ENCODE measurements at places on chromosomes 5 and 9.
A peak's percentile ranks its signal among the peaks of the same experiment; 100 is the strongest.

DNA sequence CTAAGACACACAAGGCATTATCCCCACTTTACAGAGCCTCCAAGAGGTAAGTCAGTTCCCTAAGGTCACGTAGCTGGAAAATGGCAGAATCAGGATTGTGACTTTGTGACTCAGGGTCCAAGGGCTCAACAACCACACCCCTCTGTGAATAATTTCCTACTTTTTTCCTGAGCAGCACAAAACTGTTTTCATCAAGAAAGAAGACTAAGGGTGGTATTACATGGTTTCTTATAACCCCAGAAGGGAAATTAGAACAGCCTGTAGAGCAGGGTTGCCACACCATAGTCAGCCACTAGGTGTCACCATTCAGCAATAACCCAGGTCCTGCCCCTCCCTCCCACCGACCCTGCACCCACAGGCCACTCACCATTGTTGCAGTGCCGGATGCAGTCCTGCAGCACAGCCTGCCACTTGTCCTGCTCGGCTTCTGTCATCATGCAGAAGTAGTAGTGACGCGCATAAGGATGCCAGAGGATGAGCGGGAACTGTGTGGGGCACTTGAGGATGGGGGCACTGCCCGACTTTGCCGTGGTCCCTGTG is 72.1 kb downstream of the LRSAM1 start:
- peak; percentile 49 for DNase-seq

- DNase-seq: peak; percentile 51
These were observed 111.8 kb downstream of the MARCHF3 start for GRCh38 chr5:126918615-126918957.

- peak; percentile 14 for DNase-seq
These were observed 574.7 kb downstream of the TLE4 start for GRCh38 chr9:80146466-80146865.

DNA sequence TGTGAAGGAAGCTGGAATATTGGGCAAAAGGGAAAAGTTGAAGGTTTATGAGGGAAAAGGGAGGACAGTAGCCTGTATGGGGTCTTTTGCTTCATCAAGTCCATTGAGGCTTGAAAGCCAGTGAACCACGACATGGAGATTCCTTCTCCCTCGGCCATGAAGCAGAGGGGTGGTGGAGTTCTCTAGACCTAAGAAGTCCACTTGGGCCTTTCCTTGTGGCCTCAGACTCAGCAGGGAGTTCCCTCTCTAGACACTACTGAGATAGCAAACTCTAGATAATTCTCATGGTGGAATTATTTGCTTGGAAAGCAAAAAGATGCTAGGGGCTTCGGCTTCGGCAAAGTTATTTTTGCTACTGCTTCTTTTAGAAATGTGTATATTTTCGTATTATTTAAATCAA is 78.5 kb downstream of the FOXD1 start:
- DNase-seq: peak; percentile 39

- DNase-seq: no peak
These were observed 240.3 kb upstream of the GAS1 start for GRCh38 chr9:87187656-87188055.

GRCh38 chr9:86519066-86519615 is 164.9 kb upstream of the TUT7 start:
- DNase-seq: peak; percentile 21

GRCh38 chr9:88312517-88313103 is 75.6 kb upstream of the SPIN1 start:
- DNase-seq: no peak

- no peak for DNase-seq
These were observed 49.1 kb upstream of the GADD45G start for GRCh38 chr9:89555451-89556375.

- peak; percentile 79 for DNase-seq
These were observed 51.0 kb downstream of the HABP4 start for GRCh38 chr9:96500696-96501632.

GRCh38 chr9:124010303-124010664 is 1.3 kb upstream of the LHX2 start:
- no peak for DNase-seq

DNA sequence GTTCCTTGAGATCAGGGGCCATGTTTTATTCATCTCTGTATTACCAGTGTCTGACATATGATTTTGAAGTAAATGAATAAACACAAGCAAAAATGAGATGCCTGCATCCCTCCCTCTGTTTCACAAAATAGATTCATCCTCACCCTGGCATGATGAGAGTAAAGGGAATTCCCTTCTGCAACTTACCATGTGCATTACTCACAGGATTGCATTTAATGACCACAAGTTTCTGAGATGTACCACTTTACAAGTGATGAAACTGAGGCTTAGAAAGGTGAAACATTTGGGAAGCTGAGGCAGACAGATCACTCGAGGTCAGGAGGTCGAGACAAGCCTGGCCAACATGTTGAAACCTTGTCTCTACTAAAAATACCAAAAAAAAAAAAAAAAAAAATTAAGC is 74.2 kb upstream of the TNFSF8 start:
- DNase-seq: peak; percentile 61

DNA sequence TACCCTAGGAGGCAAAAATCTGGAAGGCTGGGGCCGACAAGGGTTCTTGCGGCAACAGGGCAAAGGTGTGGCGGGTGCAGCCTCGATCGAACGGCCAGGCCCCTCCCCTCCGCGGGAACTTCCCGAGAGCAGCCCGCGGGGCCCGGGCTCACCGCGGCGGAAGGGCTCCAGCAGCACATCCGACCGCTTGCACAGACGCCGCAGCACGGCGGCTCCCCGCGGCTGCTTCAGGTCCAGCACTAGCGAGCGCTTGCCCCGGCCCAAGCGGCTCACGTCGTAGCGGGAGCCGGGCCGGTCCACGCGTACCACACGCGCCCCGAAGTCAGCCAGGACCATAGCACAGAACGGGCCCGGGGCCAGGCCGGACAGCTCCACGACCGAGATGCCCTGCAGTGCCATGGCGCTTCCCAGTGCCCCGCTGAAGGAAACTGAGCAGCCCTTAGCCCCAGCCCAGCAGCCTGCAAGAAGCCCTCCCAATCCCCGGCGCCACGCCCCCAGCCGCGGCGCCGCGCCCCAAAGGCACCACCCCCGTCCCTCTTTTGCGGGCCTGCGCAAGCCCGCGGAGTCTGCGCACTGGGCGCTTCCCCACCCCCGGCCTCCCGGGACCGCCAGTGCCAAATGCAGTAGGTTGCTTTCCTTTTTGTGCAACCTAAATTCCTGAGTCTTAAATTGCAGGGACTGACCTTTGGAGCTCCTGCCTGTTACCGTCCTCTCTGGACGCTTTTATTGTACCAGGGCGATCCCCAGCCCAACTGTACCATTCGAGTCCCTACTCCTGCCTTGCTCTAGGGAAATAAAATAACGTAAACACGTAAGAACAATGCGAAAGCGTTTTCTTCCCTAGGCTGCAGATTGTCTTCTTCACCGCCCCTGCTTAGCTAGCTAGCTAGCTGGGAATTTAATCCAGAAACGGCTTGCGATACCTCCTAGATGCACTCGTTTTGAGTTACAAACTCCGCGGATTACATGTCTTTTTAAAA is at the start of gene AMACR:
AMACR (minus strand) TSS at position 430 of the 980 bp plus-strand sequence; CDS start at position 399, 31 bp downstream.
- DNase-seq: peak; percentile 95

DNA sequence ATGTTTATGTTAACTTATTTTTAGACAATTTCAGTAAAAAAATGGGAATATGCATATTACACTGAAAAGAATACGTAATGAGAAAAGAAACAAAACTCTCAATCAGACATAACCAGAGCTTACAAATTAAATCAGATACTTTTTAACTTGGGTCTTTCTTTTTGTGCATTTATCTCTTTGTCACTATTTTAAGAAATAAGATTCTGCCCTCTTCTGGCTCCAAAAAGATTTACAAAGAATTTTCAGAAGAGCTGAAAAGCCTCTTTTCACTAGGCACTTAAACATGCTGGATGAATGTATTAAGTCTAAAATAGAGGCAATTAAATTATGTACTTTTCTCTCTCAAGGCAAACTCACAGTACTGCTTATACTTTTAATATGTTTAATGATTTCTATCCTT is 55.5 kb downstream of the CEP120 start:
- peak; percentile 44 for DNase-seq

DNA sequence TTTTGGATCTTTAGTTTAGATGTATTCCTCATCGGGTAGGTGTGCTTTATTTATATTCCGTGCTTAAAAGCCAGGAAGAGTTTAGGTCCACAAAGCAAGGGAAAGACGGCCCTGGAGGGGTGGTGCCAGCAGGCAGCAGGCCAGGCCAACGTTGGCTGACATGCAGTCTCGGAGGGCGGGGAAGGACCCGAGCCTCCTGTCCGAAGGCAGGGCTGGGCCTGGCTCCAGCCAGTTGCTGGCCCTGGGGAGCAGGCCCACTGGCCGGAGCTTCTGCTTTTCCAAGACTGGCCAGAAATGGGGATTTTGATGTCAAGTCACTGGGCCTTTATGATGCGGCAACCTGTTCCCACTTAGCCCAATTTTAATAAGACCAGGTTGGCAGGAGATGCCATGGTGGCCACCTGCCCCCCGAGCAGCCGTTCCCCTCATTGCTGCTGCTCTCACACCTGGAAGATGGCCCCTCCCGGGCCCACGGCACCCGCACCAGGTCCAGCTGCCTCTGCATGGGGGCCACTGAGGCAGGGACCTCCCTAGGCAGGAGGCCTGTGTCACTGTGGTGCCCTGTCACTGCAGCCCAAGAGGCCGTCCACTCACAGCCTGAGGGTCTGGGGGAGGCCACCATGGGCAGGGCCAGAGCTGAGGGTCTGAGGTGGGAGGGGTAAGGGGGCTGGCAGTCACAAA is 23.2 kb downstream of the LPCAT1 start:
- DNase-seq: no peak

DNA sequence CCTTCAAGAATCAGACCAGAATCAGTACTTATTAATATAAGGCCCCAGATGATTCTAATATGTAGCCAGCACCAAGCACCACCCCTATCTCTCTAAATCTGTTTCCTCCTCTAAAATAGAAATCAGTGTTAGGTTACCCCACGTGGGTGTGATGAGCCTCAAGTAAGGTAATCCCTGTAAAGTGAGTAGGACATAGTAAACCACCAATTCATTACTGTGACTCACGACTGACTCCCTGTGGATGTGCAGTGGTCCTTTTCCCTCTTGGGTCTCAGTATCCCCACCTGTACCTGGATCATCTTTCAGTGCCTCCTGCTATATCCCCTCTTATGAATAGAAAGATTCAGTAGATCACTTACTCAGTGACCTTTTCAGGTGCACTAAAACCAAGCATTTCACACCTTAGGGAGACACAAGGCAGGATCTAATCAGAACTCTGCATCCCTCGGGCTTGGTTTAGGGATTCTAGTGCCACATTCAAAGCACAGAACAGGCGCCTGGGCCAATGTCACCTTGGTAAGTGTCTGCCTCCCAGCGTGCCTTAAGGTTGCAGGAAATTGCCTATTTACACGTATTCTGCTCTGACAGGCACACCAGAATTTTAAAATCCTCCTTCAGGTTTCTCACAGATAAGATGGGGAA is 12.2 kb upstream of the ALDH1B1 start:
- DNase-seq: peak; percentile 45

- DNase-seq: peak; percentile 53
These were observed 2.9 kb downstream of the B4GALT1 start for GRCh38 chr9:33164138-33164809.

GRCh38 chr9:7982907-7983306 is 183.3 kb upstream of the DMAC1 start:
- no peak for DNase-seq

GRCh38 chr5:87389296-87390034 is 23.3 kb downstream of the CCNH start:
- DNase-seq: no peak

- DNase-seq: peak; percentile 55
These were observed 43.9 kb downstream of the F2RL2 start for GRCh38 chr5:76579166-76579937.

DNA sequence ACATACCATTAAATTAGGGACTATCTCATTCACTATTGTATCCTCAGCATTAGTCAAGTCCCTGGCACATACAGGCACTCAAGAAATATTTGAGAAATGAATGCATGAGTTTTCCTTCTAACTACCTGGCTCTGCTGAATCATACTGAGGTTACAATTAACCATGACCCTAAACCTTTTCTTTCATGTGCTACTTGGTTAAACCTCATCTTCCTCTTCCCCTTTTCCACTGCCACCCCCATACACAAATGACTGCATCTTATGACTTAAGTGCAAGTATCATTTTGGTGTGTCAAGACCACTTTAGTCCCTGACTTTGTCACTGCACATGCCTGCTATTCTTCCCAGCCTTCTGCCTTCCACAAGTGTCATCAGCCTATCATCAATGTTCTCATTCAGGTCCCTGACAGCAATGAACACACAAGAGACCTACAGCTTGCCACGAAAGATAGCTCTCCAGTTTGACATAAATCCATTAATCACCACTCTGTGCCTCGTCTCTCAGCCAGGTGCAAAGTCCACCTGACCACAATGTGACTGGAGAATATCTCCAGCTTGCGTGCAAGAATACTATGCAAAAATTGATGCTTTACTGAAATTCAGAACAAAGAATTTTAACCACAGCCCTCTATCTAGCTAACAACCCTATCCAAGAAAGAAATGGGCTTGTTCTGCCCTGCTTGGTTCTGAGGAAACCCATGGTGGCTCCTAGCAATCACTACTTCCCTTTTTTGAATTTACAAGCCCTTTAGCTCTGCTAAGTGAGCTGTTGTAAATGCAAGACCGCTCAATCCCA is 74.5 kb downstream of the MAPKAP1 start:
- peak; percentile 80 for DNase-seq

GRCh38 chr5:78275998-78276543 is 18.4 kb downstream of the AP3B1 start:
- DNase-seq: peak; percentile 8

- DNase-seq: no peak
These were observed 444.7 kb downstream of the ANXA1 start for GRCh38 chr9:73596321-73596720.

DNA sequence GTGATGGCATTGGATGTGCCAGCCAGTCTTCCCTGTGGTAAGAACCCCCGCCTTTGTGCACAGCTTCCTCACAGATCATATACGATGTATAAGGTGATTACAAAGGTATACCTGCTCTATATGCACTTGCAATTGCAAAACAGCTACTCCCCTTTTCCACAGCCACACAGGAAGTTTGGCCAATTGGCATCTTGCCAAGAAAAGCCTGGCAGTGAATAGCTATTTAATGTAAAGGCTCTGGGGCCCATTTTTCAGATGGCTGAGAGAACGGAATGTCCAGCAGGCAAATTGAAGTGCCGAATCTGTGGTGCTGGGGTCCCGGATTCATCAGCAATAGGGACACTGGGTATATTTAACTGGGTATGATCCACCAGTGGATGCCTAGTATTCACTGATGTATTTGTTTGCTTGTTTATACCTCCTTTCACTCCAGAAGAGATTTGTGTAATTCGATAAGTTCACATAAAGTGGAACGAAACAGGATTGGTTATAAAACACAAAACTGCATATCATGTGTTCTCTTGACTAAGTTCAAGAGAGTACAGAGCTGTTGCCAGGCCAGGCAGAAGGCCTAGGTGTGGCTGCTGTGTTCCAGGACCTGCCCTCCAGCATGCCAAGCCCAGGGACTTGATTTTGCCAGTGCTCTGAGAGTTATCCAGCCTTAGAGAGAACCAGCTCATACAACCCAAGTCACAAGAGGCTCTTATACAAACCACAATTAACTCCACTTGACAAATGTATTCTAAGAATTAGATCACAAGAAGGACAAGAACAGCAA is 27.7 kb upstream of the GABRP start:
- DNase-seq: no peak
